ENCODE measurements at places on chromosomes 12 and 14.

GRCh38 chr14:43591776-43592175, 915.3 kb downstream of the FSCB start:
- ATAC-seq: no peak

GRCh38 chr12:28026701-28027100, 54.2 kb upstream of the PTHLH start:
- peak; percentile 32 for ATAC-seq

- no peak for ATAC-seq
Observed at GRCh38 chr14:102352213-102352612, 10.5 kb downstream of the CINP start.

DNA sequence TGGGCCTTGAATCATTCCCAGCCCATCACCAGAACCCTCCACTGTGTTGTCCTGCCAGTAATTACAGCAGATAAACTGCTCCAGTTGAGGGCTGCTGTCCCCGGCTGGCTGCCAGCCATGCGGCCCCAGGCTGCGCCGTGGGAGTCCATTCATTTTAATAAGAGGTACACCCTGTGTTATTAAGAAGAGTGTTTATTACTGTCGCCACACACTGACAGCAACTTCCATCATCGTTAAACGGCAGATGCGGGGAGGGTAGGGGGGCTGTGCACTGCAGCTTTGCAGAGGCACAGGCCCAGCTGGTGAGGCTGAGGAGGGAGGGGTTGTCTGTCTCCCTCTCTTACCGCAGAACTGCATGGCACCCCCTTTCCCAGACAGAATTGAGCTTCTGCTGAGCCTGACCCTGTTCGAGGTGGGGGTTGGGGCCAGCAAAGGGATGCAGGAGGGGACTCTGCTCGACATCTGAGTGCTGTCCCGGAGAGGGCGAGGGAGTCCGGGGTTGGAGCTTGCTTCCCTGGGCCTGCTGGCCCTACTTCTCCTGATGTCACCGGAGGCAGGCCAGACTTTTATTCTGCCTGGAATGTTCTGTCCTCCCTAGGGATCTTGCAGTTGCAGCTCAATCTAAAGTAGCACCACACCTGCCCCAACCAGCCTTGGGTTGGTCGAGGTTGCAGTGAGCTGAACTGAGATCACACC, 33.8 kb upstream of the GPATCH2L start:
- ATAC-seq: no peak

GRCh38 chr12:73124480-73124879, 852.3 kb downstream of the TRHDE start:
- no peak for ATAC-seq

- ATAC-seq: no peak
Observed at GRCh38 chr12:94909663-94910062, 93.8 kb downstream of the NDUFA12 start.

DNA sequence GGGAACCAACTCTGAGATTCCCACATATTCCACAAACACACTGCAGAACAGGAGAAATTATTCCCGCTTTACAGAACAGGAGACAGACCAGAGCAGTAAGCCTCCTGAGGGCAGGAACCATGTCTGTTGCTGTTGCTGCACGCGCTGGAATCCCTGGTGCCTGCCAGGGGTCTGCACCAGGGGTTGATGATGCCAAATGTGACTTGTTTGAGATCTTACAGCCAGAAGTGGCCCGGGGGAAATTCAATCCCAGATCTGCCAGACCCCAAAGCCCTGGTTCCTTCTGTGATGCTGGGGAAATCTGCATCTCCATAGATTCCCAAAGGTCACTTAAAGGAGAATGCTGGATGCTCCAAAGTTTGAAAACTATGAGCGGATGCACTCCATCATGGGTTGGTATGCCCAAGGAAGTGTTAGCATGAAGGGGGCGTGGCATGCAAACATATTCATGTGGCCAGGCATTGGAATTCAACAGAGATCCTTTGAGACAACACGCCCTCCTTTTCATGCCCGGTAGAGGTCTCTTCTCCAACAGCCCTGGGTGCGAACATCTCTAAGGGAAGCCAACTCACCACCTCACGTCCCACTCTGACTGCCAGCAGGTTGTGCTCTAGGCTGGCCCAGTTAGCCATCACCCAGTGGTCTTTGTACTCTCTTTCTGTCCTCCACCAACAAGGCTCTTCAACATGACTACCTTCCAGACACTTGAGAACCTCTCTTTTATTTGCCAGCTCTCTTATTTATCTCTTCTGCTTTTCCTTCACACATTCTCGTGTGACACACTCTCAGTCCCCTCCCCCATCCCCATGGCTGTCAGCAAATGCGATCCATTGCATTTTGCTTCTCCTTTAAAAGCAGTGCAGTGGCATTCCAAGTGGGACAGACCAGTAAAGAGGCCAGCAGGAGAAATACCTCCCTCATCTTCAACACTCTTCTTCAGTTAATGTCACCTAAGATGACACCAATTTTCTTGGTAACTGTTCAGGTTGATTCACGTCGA, 131.3 kb downstream of the ZFP36L1 start:
- ATAC-seq: no peak

DNA sequence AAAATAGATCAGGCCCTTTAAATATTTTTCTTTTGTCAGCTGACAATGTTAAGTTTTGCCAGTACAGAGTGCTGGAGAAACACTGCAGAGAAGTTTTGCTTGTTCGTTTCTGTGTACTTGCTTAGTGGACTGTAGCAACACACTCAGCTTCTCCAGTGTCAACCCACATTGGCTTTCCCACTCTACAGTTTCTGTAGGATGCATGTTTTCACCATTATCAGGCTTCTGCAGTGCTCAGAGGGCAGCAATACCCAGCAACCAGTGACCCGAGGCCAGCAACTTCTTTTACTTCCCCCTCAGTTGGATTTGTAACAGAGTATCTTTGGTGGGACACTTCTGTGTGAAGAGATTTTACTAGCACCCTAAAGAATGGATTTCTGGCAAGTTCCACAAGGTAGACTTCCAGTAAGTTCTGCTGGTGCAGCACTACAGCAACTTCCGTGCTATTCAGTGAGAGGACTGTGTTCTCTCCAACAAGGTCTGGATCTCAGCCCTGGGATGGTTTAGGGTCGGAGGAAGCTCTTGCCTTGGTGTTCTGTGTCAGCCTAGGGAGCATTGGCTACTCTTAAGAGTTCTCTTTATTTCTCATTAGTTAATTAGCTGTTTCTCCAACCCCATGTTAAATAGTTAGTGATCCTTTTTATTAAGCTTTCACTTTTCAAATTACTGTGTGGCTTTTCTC, 70.4 kb downstream of the FUT8 start:
- ATAC-seq: no peak

DNA sequence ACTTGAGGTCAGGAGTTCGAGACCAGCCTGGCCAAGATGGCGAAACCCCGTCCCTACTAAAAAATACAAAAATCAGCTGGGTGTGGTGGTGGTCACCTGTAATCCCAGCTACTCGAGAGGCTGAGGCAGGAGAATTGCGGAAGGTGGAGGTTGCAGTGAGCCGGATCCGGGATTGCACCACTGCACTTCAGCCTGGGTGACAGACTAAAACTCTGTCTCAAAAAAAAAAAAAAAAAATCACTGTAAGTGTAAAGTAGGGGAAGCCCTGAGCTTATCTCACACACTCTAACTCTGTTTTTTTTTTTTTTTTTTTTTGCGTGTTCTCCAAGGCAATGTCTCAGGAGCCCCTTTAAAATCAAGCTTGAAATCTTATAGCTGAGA, 421 bp upstream of the RBMS2 start:
- ATAC-seq: no peak

- ATAC-seq: no peak
Observed at GRCh38 chr12:104600036-104600712, 143.4 kb downstream of the CHST11 start.

DNA sequence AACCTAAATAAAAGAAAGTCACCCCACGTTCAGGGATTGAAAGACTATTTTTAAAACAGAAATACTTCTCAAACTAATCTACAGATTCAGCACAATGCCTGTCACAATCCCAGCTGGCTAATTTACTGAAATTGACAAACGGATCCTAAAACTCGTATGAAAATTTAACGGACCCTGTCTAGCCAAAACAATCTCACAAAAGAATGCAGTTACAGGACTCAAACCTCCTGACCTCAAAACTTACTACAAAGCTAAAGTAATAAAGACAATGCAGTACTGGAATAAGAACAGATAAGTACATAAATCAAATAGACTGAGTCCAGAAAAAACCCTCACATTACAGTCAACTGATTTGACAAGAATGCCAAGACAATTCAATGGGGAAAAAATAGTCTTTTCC, 48.8 kb downstream of the IPO8 start:
- no peak for ATAC-seq

- ATAC-seq: no peak
Observed at GRCh38 chr12:89280833-89281538, 71.3 kb downstream of the DUSP6 start.

DNA sequence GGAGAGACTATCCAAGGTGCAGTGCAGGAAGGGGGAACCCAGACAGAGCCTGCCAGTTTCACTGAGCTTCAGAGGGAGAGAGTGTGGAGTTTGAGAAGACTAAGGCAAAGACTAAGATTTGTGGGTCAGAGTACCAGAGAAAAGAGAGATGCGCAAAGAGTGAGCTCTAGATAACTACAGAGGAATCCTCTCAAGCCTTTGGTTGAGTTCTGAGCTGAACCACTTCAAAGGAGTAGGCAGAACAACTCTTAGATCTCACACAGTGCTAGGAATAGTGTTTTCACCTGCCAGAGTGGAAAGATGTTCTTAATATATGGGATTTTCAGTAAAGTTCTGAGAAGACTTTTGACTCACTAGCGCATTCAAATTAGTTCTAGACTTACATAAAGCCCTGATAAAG, 10.7 kb upstream of the M6PR start:
- ATAC-seq: no peak

GRCh38 chr12:39165338-39165737, 259.9 kb upstream of the CPNE8 start:
- ATAC-seq: no peak

- ATAC-seq: no peak
Observed at GRCh38 chr14:97311411-97311810, 514.2 kb downstream of the VRK1 start.

DNA sequence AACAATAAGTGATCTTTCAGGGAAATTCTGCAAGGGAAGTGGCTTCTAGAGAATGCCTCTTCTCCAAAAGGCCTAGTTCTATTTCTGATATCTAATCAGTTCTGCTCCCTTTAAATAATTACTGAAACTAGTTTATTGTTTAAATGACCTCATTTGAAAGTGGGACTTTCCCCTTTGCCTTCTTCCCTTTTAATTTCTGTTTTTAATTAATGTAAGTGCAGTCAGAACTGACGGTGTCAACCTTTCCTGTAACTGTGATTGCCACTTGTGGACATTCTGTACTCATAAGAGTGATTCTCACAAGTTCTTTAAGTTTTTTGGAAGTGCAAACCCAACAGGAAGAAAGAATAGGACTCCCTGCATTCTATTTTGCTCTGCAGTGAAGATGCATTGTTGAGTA, 265.3 kb upstream of the PLEKHG7 start:
- ATAC-seq: no peak

- no peak for ATAC-seq
Observed at GRCh38 chr12:1873531-1874510, 44.6 kb downstream of the CACNA2D4 start.

- ATAC-seq: no peak
Observed at GRCh38 chr12:1806301-1807086, 13.9 kb upstream of the LRTM2 start.

GRCh38 chr12:112711507-112711906, 80.0 kb upstream of the RPH3A start:
- no peak for ATAC-seq

GRCh38 chr12:100827901-100828520, 33.4 kb downstream of the ANO4 start:
- no peak for ATAC-seq

GRCh38 chr12:95473231-95473883, 595 bp upstream of the METAP2 start:
- ATAC-seq: peak; percentile 70

GRCh38 chr12:12467264-12467663, 95.4 kb downstream of the DUSP16 start:
- ATAC-seq: no peak

GRCh38 chr14:65336191-65336591, 76.3 kb upstream of the FUT8 start:
- ATAC-seq: no peak

GRCh38 chr14:89139404-89140247, 277.4 kb downstream of the FOXN3 start:
- peak; percentile 35 for ATAC-seq

DNA sequence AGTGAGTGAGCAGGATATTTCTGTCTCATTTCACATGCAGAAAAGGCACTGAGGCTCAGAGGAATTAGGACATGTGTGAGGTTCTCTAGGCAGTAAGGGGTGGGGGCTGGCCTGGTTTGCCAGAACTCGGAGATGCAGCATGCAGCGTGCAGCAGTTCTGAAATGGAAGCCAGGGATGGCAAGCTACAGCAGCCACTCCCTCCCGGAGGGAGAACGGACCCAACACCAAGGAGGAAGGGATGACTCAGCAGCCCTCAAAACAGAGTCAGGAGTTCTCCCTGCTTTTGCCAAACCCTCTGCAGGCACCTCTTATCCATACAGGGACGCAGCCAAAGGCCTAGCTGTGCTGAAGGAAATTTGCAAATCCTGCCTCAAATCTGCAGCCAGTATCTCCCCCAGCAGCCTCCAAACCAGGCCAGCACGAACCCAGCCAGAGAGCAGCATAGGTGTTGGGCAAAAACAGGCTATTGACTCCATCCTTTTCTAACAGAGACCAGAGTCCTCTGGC, 10.3 kb upstream of the SERPINA3 start:
- peak; percentile 62 for ATAC-seq

DNA sequence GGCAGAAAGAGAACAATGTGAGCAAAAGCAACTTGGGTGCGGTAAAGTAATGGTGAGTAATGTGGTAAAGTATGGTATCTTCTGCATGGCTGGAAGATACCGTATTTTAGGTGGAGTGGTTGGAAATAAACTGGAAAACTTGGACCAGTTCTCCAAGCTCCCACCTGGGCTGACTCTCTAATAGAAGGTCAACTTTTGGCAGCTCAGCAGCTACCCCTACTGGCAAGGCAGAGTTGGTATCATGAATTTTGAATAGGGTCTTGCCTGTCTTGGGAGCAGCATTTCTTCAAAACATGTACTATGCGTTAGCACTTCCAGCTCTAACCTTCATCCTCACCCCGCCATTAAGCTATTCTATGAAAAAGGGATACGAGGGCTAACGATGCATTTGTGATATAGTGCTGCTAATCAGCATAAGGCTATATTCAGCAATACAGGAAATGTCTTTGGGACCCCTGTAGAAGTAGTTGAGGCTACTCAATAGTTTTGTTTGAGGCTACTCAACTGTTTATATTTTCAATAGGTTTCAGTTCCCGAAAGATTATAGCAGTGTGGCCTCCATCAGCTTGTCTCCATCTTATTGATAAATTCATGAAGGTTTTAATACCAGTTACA, 276.3 kb upstream of the FAR2 start:
- peak; percentile 57 for ATAC-seq

DNA sequence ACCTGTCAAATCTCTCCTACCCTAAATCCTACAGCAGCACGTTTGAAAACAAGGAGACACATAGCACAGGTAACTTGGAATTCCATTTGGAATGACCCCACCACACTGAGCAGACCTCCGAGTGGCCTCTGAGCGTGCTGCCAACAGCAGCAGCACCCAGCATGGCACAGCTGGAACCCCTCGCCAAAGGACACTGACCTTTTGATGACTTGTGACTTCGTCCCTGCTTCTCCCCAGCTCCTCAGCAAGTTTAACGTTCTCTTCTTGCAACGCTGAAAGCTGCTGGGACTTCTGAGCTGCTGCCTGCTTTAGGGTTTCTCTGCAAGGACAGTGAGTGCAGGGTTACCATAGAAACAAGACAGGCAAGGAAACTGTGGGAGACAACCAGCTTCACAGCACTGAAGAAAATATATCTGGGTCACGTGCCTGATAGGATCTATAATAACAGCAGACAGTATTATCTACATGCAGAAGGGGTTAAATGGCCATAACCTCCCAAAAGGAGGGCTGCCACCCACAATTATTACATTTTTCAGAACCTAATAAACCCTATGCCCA, 43.3 kb upstream of the VPS33A start:
- ATAC-seq: no peak

- peak; percentile 88 for ATAC-seq
Observed at GRCh38 chr12:111792155-111792855, 25.6 kb downstream of the ALDH2 start.

Data from esophagus mucosa (tissue), 1 donor.